Hippocampal formation (tissue), 2 donors: ENCODE measurements at places on chromosomes 16 and 17.

- no peak for DNase-seq
Observed at GRCh38 chr16:82888591-82889001, 261.8 kb downstream of the CDH13 start.

GRCh38 chr16:66474750-66475199 lies 47.7 kb downstream of the BEAN1 start:
- DNase-seq: no peak

GRCh38 chr16:88062341-88063210 lies 111.3 kb downstream of the BANP start:
- DNase-seq: no peak

GRCh38 chr16:57452021-57452420 lies 4.7 kb downstream of the COQ9 start:
- DNase-seq: no peak

DNA sequence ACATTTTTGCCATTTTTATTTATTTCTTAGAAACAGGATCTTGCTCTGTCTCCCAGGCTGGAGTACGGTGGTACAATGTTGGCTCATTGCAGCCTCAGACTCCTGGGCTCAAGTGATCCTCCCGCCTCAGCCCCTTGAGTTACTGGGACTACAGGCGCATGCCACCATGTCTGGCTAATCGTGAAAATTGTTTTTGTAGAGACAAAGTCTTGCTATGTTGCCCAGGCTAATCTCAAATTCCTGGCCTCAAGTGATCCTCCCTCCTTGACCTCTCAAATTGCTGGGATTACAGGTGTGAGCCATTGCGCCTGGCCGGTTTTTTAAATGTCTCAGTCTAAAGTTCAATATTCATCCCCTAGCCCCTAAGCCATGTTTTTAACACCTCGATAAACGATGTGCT lies 182.8 kb upstream of the CACNG3 start:
- no peak for DNase-seq

DNA sequence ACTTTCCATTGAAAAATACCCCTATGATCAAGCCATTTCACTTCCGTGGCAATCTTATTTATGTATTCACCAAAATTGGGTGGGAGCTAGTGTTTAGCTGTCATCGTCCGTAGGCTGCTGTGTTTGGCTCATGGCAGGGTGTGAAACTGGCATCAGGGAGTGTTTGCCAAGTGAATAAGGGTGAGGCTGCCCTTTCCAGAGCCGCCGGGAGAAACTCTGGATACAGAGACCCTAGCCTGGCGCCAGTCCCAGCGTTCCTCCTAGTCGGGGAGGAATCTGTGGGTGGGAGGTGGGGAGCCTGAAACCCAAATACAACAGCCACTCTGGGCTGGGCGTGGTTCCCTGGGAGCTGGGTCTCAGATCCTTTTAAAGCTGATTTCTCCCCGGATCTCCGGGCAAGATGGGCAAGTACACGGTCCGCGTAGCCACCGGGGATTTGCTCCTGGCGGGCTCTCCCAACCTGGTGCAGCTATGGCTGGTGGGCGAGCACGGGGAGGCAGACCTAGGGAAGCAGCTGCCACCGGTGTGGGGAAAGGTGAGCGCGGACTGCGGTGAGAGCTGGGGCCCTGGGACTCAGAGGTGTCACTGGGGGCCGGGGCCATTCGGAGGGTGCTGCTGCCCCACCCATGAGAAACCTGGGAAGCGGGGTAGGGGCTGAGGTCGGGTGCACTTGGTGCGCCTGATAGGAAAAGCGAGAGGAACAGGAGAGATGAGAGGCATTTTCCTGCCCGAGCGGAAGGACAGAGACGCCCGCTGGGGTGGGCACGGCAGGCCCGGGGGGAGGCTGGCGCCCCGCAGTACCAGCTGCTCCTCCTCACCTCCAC lies 62.1 kb upstream of the TEKT1 start:
- DNase-seq: no peak

- no peak for DNase-seq
Observed at GRCh38 chr17:5775098-5775497, 190.8 kb upstream of the NLRP1 start.

DNA sequence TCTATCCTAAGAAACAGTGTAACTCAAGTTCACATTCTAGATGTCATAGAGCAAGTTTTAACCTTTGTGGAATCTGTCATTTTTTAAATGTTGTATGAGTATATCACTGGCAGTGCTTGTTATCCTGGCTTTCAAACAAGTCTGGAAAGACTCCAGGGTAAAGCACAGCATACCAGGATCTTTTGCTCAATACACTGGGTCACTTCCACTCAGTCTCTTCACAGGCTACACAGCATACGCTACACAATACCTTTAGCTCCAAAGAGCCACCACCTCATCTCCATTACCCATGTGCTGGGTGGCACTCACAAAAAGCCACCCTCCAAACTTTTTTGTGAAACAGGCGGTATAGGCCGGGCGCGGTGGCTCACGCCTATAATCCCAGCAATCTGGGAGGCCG lies 69.5 kb downstream of the PARN start:
- no peak for DNase-seq

GRCh38 chr16:75616521-75617010 lies 6.5 kb downstream of the ADAT1 start:
- no peak for DNase-seq

GRCh38 chr16:62021161-62021581 lies 15.1 kb downstream of the CDH8 start:
- no peak for DNase-seq

DNA sequence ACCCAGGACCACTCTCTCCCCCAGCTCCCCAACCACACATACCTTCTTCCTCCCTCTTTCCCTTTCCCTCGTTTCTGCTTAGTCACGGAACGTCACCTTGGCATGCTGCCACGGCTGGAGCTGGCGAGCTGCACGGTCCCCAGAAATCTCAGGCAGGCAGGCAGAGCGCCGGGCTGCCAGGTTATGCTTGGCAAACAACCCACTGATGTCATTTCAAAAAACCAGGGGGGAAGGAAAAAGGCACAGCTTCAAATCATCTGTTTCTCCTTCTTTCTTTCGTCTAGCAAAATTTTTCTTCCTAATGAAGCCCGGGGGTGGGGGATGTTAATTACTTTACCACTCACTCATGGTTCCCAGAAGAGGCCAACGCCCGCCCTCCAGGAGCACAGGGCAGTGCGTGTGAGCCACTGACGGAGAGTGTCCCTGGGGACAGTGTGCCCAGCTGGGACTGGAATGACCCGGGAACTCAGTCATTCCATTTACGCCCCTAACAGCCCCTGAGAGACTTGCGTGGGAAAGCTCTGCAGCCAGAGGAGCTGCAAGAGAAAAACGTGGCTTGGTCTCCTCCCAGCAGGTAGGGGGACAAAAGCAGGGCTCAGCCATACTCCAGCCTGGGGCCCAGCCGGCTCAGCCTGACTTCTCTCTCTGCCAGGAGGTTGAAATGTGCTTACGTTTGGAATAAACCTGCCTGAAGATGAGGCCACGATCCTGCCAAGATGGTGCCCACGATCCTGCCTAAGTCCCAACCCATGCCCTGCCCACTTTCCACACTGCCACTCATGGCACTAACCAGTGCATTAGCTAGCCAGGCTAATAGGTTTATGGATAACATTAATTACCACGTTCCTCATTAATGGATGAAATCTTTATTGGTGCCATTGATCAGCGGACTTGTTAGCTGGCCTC lies 198.9 kb downstream of the ZFHX3 start:
- DNase-seq: no peak

DNA sequence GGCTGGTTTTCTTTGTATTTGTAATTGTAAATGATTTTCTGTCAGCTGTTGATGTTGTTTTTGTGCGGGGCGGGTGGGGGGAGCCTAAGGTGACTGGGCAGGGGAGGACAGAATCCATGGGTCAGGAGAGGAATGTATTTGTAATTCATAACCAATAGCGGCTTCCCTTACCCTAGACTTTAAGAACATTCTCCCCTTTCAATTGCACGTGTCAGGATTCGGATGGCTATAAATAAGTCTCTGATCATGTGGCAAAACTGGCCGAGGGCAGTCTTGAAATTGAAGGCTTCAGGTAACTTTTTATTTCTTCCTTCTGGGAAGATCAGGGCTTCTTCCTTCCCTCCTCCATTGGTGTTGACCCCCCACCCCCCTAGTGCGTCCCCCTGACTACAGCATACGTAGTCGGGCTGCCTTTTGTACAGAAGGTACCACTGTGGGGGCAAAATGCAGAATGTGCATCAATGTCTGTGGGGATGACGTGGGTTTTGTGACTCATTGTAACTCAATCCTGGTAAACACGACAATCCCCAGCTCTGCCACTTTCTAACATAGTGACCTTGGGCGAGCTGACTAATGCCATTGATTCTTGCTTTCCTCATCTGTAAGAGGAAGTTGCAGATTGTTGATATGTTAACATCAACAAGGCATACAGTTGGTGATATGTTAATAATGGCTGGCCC lies 16.2 kb downstream of the MARCHF10 start:
- no peak for DNase-seq

GRCh38 chr16:12271006-12271405 lies 294.5 kb downstream of the SNX29 start:
- no peak for DNase-seq

GRCh38 chr17:48037036-48037837 lies at the start of gene COPZ2:
Gene COPZ2, minus strand, starts transcription at chr17:48037797. Its CDS starts 20 bp downstream, at chr17:48037777.
- no peak for DNase-seq

GRCh38 chr16:67277999-67278772 lies 1.1 kb upstream of the PLEKHG4 start:
- no peak for DNase-seq

DNA sequence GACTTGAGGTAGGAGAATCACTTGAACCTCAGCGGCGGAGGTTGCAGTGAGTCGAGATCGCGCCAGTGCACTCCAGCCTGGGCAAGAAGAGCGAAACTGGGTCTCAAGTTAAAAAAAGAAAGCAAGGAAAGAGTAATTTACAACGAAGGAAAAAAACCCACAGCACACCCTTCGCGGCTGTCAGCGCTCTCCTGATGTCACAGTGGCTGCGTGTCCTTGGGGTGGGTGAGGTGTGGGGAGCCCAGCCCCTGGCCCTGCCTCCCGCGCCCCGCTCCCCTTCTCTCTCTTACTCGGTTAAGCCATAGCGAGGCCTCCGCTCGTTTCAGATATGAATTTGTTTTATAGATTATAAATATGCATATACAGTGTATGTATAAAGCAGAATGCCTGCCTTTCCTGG lies 740 bp upstream of the JPT2 start:
- no peak for DNase-seq

GRCh38 chr17:8647202-8647601 lies 16.7 kb upstream of the MYH10 start:
- no peak for DNase-seq

DNA sequence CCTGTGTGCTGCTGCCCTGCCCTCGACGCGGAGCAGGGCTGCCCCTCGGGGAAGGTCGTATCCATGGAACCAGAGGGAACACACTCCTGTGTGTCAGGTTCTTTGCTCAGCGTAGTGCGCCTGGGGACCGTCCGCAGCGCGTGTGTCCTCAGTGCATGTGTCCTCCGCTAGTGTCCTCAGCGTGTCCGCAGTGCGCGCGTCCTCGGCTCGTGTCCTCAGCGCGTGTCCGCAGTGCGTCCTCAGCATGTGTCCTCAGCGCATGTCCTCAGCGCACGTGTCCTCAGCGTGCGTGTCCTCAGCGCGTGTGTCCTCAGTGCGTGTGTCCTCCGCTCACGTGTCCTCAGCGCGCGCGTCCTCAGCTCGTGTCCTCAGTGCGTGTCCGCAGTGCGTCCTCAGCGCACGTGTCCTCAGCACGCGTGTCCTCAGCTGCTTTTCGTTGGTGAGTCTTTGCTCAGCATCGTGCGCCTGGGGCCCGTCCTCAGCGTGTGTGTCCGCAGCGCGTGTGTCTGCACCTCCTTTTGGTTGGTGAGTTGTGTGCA lies 59.2 kb upstream of the ZNF750 start:
- DNase-seq: no peak

GRCh38 chr17:11598274-11599221 lies at the start of gene DNAH9:
Gene DNAH9, plus strand, starts transcription at chr17:11598470. Its CDS starts 29 bp downstream, at chr17:11598499.
- DNase-seq: peak; percentile 86

- DNase-seq: no peak
Observed at GRCh38 chr17:45702666-45703266, 81.4 kb upstream of the CRHR1 start.

DNA sequence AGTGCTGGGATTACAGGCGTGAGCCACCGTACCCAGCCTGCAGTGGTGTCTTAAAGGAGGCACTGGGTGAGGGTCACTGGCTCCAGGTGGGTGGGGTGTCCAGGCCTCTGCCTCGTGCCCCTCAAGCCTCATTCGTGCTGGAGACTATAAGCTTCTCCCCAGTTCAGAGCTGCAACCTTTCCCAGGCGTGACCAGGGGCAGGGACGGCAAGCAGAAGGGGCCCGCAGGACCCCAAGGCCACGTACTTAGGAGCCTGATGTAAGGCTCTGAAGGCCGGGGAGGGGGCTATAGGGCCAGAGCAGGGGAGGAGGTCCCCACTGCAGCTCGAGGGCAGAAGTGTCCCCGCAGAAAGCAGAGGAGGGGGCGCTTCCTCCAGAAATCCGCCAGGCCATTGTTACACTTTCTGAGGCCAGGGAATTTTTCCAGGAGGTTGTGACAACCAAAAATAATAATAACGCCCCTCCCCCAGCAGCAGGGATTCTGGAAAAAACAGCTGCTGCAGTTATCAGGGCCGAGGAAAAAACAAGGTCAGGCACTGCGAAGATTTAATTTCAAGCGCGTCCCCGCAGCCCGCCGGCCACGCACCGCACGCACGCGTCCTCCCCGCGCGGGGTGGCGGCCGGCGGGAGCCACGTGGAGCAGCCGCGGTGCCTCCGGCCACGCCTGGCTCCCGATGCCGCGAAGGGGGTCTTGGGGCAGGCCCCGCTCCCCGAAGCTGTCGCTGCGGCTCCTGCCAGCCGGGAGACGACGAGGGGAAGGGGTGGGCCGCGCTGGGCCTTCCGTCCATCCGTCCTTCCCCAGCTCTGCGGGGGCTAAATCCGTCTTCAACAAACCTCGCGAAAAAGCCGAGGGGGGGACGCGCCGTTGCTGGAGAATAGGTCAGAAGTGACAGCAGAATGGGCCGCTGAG lies 45.8 kb upstream of the SLC38A10 start:
- no peak for DNase-seq

GRCh38 chr17:75348386-75349012 lies 57.0 kb downstream of the GRB2 start:
- no peak for DNase-seq

GRCh38 chr17:73710095-73710592 lies 65.9 kb upstream of the SDK2 start:
- DNase-seq: peak; percentile 24

GRCh38 chr17:35086931-35087573 lies 23.5 kb upstream of the RFFL start:
- no peak for DNase-seq

GRCh38 chr16:1691276-1691675 lies 13.2 kb downstream of the JPT2 start:
- no peak for DNase-seq

GRCh38 chr16:57859331-57859730 lies 57.0 kb upstream of the KIFC3 start:
- DNase-seq: no peak
